ENCODE measurements at places on chromosomes 2 and 18. TPM values are rescaled to one million over a fixed set of nuclear protein-coding genes. Genes with fewer than 3 reads are reported as not detected.

Gene DNAJC5G
- not detected for total RNA-seq

Gene ERICH2
- not detected for total RNA-seq

Gene LBH
- 71.4 TPM for total RNA-seq

Gene SERPINB13
- total RNA-seq, result not detected
